Activated T-helper 1 cell treated with anti-CD3 and anti-CD28 coated beads, Interleukin-2, amount 50 U/mL, for 16 hours (primary cell): ENCODE measurements at places on chromosomes 2 and 18.

DNA sequence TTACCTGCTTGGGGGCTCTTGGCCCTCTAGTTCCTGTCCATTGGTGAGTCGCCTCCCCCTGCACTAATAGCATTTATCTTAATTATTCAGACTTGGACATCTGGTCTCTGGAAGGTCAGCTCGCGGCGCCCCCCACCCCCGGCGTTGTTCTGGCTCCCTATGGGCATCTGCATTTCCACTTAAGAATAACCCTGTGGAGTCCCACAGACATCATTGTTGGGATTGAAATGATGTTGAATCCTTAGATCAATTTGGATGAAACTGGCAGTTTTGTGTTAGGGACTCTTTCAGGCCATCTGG is 313.8 kb upstream of the HS6ST1 start:
- DNase-seq, result no peak

DNA sequence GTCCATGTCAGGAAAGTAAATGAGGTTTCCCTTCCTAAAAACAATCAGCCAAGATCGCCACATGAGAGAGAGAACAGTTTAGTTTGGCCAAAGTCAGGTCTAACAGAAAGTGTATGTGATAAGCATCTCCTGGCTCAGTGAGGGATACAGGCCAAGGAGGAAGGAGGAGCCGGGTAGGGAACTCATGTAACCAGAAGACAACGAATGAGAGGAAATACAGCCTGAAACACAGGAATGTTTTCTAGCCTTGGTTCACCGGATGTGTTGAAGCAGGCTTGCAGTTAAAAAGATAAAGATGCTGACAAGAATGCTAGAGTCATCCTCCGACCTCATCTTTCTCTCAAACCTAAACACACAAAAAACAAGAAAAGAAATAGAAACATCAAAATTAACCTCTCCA is 283.9 kb upstream of the SIX2 start:
- no peak for DNase-seq

GRCh38 chr18:11775436-11776174 is 75.6 kb upstream of the CHMP1B start:
- no peak for DNase-seq

- DNase-seq, result no peak
Measured at GRCh38 chr2:174951745-174952144, 53.4 kb downstream of the CHN1 start.

GRCh38 chr2:236687296-236687965 is 117.8 kb downstream of the ACKR3 start:
- no peak for DNase-seq
